ENCODE measurements at places on chromosomes 5 and 9.
A peak's percentile ranks its signal among the peaks of the same experiment; 100 is the strongest.

DNA sequence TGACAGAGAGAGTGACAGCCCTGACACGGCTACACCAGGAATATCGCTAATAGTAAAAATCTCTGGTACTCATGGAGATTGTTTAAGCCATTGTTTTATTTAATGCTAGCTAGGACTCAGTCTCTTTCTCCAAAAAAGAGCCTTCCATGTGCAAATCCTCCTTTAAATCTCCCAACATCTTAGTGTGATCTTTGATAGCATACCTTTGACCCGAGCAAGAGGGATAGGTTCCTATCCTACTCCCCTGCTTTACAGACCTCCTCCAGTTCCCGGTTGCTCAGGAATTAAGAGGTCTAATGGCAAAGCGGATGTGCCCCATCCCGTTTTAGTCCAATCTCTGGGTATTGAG, 663 bp upstream of the FRMD3 start:
- DNase-seq = no peak

DNA sequence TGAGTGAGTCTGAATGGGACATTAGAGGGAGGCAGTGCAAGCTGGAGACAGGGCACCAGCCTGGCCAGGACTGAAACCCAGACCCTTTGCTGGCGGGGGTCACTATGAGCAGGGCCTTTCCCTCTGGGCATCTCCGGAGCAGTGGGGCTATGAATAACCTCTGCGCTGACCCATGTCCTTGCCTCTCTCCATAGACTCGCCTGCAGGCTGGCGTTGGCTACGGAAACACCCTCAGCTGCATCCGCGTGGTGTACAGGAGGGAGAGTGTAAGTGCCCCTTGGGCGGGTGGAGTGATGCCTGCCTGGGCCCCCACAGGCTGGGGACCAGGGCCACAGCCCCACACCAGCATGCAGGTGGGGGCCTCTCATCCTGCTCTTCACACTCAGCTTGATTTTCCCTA, 15.8 kb downstream of the SLC25A48 start:
- no peak for DNase-seq

GRCh38 chr9:133945977-133946753, 46.0 kb downstream of the VAV2 start:
- DNase-seq = no peak

DNA sequence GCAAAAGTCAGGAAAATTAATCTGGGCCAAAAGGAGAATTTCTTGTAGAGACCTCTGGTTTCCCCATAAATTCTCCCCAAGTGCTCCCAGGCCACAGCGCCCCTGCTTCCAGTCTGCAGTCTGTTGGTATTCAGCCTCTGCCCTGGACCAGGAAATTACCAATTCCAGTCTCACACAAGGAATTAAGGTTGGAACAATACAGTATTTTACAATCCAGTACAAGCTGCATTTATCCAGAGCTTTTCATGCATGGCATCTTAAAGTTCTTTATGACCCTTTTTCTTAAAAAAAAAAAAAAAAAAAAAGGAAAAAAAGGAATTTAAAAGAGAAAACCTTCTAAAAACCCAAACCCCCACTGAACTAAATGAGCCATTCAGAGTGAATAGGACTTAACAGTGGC, 139.6 kb upstream of the RANBP3L start:
- no peak for DNase-seq

DNA sequence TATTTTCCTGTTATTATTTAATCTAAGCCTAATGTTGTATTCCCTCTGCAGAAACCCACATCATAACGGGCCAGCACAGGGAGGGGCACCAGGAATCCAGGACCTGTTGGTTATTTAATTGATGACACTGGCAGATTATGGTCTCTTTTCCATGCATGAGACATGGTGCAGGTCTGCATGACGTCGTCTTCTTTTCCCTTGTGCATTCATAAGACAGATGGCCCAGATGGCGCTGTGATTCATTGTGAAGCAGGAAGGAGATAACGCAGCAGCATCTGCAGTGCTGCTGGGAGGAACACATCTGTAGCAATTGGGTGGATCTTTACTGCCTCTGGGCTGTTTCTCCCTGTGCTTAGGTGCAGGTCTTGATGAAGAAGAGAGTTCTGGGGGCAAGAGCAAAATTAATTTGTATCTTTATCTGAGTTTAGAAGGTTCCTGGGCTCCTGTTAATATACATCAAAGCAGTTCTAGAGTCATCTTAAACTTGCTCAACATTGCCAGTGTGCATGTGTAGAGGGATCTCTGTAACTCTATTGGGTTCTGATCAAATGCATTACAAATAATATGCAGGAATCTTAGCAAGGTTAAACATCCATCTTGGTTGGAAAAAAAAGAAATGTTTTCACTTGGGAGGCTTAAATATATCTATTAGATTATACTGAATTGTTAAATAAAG, 176.1 kb downstream of the PCSK1 start:
- DNase-seq = no peak

- no peak for DNase-seq
Measured at GRCh38 chr5:107602896-107603295, 67.8 kb downstream of the EFNA5 start.

DNA sequence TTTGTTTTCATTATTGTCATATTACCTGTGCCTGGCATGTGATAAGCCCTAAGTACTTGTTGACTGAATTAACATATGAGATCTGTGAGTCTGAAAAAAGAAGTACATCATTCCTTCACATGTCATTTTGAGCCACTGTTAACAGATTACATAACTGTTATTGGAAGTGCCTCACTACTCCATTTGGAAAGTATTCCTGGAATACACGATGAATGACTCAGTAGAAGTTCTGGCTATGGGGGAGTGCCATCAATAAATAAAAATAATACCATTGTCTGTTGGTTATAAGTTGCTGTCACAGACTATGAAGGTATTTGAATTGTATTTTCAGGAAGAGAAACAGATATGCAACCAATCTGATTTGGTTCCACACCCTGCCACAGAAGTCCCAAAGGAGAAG, 12.9 kb downstream of the NIPSNAP3B start:
- no peak for DNase-seq

DNA sequence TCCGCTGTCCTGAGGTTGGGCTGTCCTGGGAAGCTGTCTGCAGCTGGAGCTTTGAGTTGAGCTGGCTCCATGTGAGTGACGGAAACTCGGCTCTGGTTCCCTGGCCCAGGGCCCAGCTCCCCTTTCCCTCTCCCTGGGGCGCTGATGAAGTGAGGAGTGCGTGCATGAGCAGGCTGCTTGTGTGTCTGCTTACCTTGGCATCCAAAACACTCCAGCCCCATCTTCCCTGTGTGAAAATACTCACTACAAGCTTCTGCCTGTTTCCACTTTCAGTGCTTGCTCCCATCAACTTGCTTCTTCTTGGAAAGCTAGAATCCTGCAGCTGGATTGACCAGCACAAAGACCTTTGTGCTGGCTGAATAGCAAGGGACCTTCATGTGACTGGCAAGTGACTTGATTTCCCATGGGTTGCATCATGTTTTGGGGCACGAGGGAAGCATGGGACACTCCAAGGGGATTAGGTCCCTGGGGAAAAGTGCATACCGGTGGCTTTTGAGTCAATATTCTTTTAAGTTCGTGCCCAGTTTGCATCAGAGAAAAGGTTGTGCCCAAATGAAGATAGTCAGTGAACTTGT, 198.1 kb downstream of the GADD45G start:
- DNase-seq = no peak

DNA sequence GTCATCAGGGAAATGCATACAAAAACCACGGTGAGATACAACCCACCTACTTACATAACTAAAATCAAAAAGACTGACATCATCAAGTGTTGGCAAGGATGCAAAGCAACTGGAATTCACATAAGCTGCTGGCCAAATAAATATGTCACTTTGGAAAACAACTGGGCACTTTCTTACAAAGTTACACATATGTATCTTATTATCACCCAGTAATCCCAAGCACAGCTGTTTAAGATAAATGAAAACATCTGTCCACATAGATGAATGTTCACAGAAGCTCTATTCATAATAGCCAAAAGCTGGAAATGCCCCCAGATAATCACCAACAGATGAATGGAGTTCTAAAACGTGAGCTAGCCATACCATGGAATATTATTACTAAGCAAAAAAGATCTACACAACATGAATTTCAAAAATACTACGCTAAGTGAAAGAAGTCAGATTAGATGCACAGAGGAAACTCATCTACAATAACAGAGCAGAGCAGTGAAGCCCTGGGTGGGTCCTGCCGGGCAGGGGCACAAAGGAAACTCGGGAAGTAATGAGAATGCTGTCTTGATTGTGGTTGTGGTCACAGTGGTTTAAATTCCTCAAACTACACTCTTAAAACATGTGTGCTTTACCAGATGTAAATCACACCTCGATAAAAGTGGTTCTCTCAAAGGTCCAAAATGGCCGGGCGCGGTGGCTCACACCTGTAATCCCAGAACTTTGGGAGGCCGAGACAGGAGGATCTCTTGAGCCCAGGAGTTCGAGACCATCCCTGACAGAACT, 8.5 kb downstream of the CAMSAP1 start:
- no peak for DNase-seq

- peak; percentile 61 for DNase-seq
Measured at GRCh38 chr9:7234144-7234543, 476.4 kb downstream of the KDM4C start.

DNA sequence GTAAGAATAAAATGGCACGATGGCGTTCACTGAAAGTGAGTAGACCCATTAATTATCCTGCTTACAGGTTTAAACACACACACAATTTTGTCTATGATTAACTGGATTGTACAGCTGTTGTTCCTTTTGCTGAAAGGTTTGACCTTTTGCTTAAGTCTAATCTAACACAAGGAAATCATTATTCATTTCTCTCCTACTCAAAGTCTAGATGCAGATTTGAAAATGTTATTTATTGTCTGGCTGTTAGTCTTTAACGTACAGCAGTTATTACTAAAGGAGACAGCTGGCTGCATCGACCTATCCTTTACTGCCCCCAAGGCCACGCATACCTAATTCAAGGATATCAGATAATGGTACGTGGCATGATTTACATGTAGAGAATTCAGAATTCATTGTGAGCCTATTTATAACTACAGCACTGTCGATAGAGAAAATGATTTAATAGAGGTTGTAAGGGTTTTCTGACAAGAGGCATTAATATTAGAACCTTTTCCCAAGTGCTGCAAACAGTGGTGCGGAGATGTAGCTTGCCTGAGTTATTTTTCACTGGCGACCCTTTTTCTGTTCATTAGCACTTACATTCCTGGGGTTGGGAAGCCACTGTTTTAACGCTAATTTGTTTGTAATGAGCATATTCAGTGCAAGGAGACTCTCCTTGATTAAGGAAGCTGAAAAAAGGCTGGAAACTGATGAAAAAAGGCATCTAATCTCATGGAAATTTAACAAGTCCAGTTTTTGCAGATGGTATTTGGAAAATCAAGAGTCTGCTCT, 368.4 kb upstream of the GRAMD2B start:
- DNase-seq = no peak

DNA sequence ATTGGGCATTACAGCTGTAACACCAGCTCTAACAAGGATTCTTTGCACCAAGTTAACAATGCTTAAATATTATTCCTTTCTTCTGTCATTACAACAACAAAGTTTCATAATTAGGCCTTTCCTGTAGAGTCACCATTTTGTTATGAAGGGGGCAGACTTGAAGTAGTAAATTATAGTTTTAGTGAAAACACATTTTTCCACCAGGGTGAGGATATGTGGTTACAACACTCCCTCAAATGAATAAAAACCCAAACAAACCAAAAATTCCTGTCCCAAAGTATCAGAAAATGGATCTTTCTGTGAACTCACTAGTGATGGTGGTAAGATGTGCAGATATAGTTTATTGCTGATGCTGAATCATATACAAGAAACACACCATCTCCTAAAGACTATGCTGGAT, 250.5 kb upstream of the TUT7 start:
- DNase-seq = no peak

DNA sequence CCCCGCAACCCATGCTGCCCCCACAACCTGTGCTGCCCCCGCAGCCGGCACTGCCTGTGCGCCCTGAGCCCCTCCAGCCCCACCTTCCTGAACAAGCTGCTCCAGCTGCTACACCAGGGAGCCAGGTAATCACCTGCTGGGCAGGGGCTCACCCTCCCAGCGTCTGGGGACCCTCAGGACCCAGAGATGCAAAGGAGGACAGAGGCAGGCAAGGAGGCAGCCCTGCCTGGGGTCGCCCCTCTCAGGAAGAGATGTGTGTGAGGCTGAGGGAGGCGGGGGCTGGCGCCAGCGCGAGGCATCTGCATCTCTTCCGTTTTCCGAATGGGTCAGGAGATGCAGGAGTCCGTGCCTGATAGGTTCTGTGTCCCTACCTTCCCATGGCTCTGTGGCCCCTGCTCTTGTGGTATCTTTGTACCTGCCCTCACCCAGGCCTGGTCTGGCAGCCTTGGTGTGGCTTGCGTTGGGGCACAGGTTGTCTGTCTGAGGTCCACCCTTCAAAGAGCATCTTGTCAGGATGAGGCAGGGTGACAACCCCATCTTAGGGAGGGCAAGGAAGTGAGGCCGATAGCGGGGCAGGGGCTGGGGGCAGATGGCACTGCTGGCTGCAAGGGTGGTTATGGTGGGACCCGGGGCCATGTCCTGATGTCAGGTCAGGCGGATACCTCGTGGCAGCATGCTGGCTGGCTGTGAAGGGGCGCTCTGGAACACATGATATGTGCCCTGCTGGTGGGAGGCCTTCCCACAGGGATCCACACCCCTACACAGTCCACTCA, 75.7 kb downstream of the WNK2 start:
- DNase-seq = peak; percentile 14

- DNase-seq = no peak
Measured at GRCh38 chr5:22242532-22242931, 610.6 kb downstream of the CDH12 start.

DNA sequence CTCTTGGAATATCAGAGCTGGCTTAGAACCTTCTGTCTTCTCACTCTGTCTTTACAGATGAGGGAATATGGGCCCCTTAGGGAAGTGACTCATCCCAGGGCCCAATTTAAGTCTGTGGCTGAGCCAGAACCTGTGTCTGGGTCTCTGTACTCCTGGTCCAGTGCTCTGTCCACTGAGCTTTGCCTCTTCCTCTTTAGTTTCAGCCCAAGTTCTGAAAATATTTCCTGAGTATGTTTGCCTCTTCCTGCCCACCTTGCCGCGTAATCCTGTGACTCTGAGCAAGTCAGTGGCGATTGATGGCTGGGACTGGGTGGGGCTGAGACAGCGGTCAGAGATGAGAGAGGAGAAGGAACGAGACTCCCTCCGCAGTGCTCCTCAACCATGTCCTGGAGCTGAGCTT, 7.8 kb downstream of the IER5L start:
- no peak for DNase-seq

DNA sequence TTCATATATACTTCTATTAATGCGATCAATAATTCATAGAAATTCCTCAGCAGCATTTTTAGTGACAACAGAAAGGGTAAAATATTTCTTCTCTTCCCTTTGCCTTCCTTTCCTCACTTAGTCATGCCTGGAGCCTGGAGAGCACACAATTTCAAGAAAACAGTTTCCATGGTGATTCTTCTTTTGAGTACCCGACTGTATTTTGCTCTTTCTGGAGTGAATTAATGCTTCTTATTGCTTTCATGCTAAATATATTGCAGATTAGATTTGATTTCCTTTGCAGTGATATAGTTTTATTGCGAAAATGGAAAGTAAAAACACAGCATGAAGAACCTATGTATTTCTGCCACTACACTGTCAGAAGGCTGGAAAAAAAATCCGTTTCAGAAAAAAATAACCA, 153.5 kb downstream of the PPP2R2B start:
- DNase-seq = no peak
